Left hindlimb (tissue), 1 donor: ENCODE measurements at places on chromosomes 2 and 18.

DNA sequence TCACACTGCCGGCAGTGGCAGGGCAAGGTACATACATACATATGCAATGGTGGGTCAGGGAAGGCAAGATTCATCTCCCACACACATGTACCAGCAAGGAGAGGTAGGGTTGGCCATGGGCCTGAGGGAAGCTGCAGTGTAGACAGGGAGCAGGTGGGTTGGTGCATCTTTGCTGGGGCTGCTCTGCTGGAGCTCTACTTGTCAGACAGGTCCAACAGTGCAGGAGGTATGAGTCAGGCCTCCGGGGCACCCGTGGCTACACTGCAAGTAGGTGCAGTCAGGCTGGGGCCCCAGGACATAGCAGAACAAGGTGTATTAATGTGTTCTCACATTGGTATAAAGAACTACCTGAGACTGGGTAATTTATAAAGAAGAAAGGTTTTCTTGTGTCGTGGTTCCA, 281.1 kb upstream of the COL3A1 start:
- no peak for DNase-seq

DNA sequence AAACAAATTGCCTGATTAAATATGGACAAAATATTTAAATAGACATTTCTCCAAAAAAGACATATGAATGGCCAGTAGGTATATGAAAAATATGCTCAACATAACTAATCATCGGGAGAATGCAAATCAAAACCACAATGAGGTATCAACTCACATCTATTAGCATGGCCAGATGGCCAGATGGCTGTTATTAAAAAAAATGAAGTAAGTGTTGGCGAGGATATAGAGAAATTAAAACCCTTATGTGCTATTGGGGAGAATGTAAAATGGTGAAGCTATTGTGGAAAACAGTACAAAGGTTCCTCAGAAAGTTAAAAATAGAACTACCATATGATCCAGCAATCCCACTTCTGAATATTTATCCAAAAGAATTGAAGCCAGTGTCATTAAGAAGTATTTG, 272.3 kb upstream of the ZNF804A start:
- DNase-seq: no peak

- no peak for DNase-seq
These were observed 241.1 kb downstream of the TMEM182 start for GRCh38 chr2:103002954-103003353.

- peak; percentile 35 for DNase-seq
These were observed 335.1 kb downstream of the CYRIA start for GRCh38 chr2:16330571-16330970.

- DNase-seq: peak; percentile 12
These were observed 3.2 kb downstream of the HOXD9 start for GRCh38 chr2:176125772-176126054.

- no peak for DNase-seq
These were observed 297.8 kb upstream of the SESTD1 start for GRCh38 chr2:179562330-179562885.

DNA sequence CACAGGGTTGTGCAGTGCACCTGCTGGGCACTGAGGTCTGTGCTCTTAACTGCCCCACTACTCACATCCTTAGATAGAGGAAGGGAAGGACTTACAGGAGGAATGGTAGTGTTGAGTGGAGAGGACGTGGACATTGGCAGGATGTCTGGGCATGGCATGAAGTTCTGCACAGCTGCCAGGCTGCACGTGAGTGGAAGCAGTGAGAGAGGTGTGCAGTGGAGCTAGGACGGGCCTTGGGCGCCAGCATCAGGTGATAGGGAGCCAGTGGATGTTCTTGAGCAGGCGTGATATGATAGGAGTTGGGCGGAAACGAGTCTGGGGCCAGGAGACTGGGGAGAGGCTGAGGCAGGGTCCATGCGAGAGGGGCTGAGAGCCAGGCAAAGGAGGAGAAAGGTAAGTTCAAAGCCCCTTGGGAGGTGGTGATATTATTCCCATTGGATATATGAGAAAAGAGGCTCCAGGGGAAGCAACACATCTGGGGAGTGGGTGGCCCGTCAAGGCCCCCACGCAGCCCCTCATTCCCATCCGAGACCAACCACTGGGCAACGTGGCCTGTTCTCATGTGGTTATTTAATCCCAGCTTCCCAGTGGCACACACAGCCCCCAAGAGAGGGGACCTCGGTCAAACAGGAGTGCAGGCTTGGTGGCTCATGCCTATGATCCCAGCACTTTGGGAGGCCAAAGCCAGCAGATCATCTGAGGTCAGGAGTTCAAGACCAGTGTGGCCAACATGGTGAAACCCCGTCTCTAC, 45.7 kb upstream of the SNED1 start:
- DNase-seq: no peak

- no peak for DNase-seq
These were observed 217.6 kb upstream of the FN1 start for GRCh38 chr2:215653344-215654030.

DNA sequence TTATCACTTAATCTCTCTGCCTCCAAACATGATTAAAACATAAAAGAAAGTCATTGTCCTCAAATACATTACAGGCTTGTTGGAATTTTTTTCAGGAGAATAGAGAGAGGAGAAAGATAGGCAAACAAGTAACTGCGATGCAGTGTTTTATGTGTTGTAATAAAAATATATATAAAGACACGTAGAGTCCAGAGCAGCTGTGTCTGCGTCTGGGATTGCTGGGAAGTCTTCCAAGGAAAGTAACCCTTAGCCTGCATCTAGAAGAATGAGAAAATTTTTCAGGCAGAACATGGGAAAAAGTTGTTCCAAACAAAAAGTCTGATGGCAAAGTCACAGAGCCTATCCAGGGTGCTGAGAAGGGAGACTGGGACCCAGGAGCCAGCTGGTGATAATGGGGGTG, 91.8 kb upstream of the ST6GAL2 start:
- peak; percentile 61 for DNase-seq

DNA sequence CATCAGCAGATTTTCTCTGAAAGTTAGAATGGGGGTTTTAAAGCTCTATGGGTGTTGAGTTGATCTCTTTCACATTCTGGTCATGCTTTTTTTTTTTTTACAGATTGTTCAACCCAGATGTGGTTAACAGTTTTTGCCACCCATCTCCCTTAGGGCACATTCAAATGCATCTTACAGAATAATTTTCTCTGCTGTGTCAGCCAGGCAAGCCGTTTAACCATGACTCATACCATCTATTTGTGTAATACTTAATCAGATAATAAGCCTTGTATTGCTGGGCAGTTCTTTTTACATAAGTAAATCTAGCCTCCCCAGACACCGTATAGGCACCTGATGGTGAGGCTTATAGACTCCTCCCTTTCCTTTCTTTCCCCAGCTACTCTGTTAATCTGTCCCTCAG, 62.0 kb downstream of the TGIF1 start:
- no peak for DNase-seq
